ENCODE measurements at places on chromosomes 4 and X.

DNA sequence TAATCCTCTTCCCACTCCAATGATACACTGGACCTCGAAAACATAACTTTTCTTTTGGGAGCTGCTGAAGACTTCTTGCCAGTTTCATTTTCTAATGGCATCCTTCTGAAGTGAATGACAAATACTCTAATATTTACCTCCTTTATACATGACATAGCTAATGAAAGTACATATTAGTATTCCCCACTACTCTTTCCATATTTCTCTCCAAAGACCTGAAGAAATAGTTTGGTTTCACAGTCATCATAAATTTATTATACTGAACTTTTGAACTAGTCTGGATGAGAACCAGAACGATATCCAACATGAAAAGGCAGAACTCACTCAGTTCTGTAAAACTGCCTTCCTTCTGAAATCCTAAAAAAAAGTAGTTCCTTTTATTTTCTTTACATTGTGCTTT is 139.1 kb downstream of the GPC3 start:
- DNase-seq = no peak

DNA sequence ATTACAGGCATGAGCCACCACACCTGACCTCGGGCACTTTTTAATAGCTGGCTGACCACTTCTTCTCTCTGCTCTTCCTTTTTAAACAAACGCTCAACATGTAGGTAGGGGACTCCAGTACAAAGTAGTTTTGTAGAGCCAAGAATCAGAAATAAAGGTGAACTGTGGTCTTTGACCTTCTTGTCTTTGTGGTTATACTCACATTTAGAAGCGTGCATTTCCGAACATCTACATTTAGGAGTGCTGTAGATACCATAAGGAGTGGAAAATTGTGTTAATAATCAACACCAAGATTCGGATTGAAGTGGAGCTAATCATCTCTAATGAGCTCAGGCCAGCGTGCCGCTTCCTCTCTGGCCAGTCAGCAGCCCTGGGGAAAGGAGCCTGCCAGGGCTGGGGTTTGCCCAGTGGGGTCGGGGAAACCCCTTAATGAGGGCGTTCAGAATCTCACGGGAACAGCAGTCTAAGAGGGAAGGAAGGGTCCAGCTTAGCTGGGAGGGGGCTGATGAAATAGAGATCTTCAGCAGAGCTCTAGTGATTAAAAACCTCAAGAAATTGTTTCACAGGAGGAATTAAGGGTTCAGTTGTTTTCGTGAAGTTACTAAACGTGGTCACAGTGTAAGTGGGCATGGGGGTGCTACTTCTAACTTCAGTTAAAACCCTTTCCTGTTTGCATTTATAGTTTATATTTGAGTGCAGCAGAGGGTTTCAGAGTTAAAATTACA is 81.2 kb downstream of the GAB1 start:
- DNase-seq = no peak

DNA sequence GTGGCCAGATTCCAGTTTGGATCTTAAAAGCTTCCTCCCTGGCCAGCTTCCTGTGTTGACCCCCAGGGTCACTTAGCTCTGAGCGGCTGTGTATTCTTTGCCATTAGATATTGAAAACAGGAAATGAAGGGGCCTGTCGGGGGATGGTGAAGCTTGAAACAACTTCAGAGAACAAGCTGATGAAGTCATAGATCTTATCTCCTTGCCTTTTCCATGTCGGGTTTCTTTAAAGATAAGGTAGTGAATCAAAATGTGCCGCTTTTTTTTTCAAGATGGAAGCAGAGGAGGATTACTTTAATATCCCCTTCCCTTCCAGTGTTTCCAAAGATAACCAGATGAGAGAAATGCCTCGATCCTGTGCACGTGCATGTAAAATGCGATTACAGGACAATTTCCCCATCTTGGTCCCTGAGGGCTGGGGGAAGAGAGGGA is 508.5 kb downstream of the MID1IP1 start:
- no peak for DNase-seq

DNA sequence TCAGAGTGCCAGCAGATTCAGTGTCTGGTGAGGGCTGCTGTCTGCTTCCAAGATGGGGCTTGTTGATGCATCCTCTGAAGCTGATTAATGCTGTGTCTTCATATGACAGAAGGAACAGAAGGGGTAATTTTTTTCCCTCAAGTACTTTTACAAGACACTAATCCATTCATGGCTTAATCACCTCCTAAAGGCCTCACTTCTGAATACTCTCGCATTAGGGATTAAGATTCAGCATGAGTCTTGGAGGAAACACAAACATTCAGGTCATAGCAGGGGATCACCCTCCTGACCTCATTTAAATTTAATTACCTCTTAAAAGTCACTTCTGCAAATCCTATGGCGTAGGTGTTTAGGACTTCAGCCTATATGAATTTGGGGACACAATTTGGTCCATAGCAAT is 1145.5 kb upstream of the PCDH10 start:
- no peak for DNase-seq

GRCh38 chrX:121479406-121479805 is 432.0 kb downstream of the GLUD2 start:
- no peak for DNase-seq

- no peak for DNase-seq
Measured at GRCh38 chr4:98694076-98694475, 35.7 kb upstream of the TSPAN5 start.

GRCh38 chr4:24792552-24792951 is 2.8 kb upstream of the SOD3 start:
- no peak for DNase-seq

- no peak for DNase-seq
Measured at GRCh38 chrX:19886883-19887531, 393 bp downstream of the SH3KBP1 start.

- no peak for DNase-seq
Measured at GRCh38 chr4:118904935-118905334, 16.3 kb downstream of the SYNPO2 start.

- no peak for DNase-seq
Measured at GRCh38 chr4:21476757-21477156, 471.8 kb downstream of the KCNIP4 start.

DNA sequence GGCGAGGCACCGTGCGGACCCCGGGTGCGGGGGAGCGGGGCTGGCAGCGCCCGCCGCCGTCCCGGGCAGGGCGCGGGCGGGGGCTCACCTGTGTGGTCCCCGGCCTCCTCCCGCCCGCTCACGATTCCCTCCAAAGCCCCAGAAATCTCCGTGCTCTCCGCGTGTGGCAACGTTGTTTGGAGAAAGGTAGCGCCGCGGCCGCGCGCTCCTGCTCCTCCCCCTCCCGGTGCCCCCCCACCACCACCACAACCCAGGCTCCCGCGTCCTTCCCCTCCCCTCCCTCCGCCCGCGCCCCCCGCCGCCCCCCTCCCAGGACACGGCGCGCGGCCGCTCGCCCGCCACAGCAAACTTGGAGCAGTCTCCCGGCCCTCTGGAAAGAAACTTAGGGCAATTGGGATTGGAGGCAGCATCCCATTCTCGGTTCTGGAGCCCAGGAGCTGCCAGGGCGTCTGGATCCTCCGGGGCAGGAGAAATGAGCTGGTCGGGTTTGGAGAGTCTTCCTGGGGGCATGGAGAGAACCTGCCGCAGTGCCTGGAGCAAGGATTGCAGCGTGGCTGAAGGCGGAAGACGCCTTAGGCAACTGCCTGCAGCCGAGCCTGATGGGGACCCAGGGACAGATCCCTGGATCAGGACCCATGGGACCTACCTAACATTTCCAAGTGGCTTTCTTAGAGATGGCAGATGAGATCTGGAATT is 855 bp downstream of the KLF3 start:
- no peak for DNase-seq

- no peak for DNase-seq
Measured at GRCh38 chr4:174352061-174352819, 68.5 kb downstream of the CEP44 start.

GRCh38 chr4:26751004-26751403 is 109.6 kb upstream of the STIM2 start:
- DNase-seq = no peak

DNA sequence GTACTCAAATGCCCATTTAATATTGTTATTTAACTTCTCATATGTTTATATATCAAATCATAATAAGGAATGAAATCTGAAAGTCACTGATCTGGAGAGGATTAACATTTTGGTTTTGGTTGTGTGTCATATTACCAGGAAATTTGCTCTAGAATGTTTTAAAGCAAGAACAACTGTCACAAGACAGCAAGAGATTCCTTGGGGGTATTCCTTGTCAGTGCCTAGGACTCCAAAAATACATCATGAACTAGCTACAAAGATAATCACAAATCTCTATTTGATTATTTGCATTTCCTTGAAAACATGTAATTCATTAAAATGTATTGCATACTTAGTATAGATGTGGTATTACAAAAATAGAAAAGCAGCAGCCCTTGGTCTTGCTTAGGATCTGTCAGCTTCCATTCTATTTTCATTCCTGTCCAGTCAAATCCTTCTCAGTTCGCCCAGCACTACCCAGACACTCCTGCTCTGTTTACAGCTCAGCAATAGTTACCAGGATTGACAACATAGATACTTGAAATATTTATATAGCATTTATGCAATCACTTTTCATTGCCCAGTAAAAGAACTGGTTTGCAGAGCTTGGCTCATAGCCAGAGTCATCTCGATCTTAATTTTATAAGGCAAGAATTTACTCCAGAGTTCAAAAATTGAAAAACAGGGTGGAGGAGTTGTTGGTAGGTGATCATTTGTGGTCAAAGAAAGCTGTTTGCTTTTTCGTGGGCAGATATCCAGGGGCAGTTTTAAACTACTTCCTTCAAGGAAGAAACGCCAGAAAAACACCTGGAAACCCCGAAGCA is 9.2 kb upstream of the BMP3 start:
- DNase-seq = no peak

- DNase-seq = no peak
Measured at GRCh38 chrX:17496407-17496806, 121.4 kb downstream of the NHS start.

GRCh38 chrX:82161195-82161594 is 959.3 kb downstream of the SH3BGRL start:
- no peak for DNase-seq

DNA sequence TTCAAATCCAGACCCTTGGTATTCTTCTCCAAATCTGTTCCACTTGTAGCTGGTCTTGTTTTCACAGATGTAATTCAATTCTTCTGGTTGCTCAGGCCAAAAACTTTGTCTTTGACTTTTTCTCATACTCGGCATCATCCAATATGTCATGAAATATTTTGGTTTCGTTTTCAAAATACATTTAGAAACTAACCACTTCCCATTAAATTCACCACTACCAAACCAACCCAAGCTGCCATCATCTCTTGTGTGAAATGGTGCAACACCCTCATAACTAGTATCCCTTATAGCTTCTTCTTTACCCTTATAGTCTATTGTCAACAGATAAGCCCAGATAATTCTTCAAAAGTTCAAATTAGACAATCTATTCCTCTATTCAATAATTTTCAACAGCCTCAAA is 192.1 kb downstream of the PRR32 start:
- DNase-seq = no peak

- peak; percentile 63 for DNase-seq
Measured at GRCh38 chr4:73776321-73776729, 36.0 kb downstream of the CXCL8 start.

- no peak for DNase-seq
Measured at GRCh38 chrX:128676651-128677050, 624.4 kb upstream of the ACTRT1 start.

DNA sequence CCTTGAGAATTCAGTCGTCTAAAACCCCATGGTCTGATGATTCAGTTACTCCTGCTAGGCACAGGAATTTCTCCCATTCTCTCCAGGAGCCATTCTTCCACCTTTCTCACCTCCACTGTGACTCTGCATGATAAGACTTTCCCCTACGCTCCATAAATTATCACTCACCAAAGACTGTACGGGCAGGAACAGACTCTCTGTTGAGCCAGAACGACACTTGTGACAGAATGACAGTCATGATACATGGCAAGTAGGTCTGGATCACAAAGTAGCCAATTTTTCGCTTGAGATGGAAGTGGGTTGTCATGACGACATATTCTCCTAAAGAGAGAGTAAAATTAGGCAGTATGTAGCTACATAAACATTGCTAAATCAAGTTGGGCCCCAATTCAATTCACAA is 59.1 kb upstream of the MAGEA10 start:
- no peak for DNase-seq

DNA sequence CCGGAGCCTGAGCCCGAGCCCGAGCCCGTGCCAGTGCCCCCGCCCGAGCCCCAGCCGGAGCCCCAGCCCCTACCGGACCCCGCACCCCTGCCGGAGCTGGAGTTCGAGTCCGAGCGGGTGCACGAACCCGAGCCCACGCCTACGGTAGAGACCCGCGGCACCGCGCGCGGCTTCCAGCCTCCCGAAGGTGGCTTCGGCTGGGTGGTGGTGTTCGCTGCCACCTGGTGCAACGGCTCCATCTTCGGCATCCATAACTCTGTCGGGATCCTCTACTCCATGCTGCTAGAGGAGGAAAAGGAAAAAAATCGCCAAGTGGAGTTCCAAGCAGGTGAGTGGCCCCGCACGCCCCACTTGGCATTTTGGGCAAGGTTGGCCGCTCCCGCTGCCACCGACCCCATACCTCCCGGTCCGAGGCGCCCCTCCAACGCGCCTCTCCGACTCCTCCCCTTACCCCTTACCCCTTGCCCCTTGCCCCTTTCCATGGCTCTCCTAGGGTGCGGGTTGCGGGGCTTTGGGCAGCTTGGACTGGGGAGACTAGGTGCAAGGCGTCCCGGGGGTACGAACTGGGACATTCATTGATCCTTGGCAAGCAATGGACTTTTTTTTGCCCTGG is 553 bp downstream of the SLC16A2 start:
- DNase-seq = no peak

- no peak for DNase-seq
Measured at GRCh38 chrX:12890467-12890866, 16.0 kb upstream of the TLR8 start.

- DNase-seq = no peak
Measured at GRCh38 chr4:161247831-161248230, 916.0 kb downstream of the FSTL5 start.

- no peak for DNase-seq
Measured at GRCh38 chr4:55029821-55030503, 95.4 kb downstream of the KDR start.

DNA sequence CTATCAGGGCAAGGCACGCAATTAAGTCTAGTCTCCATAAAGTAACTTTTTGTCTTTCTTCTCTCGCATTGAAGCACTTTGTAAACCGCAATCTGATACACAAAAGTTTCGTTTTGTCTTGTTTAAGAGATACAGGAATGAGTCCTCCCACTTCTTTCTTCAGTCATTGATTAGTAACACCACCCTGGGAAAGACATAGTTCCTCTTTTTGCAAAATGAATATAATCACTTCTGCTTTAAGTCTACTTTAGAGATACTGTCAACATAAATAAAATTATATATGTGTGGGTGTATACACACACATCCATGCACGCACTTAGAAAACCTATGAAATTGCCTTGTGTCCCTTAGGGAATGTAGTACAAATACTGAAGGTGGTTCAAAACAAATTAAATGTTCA is 11.7 kb downstream of the COQ2 start:
- DNase-seq = no peak

DNA sequence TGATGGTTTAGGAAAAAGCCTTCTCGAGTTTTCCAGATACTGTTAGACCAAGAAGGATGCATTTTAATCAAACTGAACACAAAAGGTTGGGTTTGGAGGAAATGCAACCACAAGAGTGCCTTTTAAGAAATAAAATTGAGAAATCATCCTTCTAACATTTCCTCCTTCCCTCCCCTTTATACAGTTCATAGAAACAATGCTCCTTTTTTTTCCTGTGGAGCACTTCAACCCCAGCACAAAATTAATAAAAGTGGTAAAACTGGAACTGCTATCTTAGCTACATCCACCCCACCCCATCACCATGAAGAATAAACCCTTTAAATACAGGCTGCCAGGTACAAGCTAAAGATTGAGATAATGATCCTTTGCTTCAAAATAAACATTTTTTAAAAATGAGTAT is 211.1 kb downstream of the RELL1 start:
- no peak for DNase-seq

All from AG04450 (cell line).